GDM1 (cell line): ENCODE measurements at places on chromosomes 4 and X.

- no peak for DNase-seq
These were observed 31.9 kb downstream of the NSG1 start for GRCh38 chr4:4418676-4419390.

- DNase-seq, result no peak
These were observed 760 bp downstream of the TRMT2B start for GRCh38 chrX:101051153-101051548.

- peak; percentile 41 for DNase-seq
These were observed 52.5 kb downstream of the JADE1 start for GRCh38 chr4:128861856-128862518.

- DNase-seq, result no peak
These were observed 706.4 kb downstream of the SMARCA1 start for GRCh38 chrX:128816919-128817318.

- DNase-seq, result no peak
These were observed 20.4 kb upstream of the NPY2R start for GRCh38 chr4:155187989-155188388.

DNA sequence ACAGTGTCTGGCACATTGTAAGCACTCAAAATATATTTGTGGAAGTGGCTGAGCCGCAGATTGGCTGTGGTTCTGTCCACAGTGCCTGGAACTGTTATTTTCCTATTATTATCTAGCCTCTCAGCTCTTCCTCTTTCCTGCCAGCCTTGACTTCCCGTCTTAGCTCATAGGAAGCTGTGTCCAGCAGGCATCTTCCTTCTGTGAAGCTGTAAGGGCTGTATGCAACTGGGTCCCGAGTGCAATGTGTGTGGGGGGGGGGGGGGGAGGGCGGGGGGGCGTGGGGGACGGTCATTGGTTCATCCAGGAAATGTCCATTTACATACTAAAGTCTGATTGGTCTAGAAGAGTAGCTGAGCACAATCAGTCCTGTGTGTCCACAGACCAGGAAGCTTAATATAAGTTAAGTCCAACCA lies 210.7 kb downstream of the PDGFRA start:
- peak; percentile 82 for DNase-seq

- DNase-seq, result no peak
These were observed 203.2 kb downstream of the DHX15 start for GRCh38 chr4:24380957-24381665.

- no peak for DNase-seq
These were observed 35.3 kb downstream of the RBPJ start for GRCh38 chr4:26356081-26356501.

- DNase-seq, result no peak
These were observed 73.3 kb downstream of the MANBA start for GRCh38 chr4:102687373-102687981.

DNA sequence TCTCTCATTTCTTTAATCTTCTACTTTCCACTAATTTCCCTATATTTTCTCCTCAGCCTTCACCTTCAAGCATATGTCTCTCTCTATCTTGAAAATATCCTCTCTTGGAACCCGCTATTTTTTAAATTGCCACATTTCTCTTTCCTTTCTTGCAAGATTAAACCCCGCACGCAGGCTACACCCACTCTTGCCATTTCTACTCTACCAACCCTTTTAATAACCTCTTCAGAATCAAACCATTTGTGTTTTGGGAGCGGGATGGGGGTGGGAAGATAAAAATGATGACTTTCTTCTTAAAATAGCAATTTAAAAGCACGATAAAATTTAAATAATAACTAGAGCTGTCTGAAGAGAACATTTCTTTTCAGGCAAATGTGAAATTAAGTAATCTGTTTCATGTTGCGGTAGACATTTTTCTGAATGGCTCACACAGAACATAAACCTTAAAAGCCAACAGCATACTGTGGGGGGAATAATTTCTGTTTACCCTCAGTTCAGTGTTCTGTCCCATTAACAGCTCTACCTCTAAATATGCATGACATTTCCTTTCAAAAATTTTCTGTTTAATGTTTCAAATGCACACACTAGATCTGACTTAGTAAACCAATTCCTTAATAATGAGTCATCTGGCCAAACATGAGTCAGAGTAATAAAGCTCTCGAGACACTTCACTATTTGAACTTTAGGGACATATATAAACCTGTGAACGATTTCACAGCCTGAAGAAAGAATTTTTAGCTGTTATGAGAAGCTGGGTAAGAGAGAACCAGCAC lies 20.5 kb downstream of the ARSJ start:
- no peak for DNase-seq

DNA sequence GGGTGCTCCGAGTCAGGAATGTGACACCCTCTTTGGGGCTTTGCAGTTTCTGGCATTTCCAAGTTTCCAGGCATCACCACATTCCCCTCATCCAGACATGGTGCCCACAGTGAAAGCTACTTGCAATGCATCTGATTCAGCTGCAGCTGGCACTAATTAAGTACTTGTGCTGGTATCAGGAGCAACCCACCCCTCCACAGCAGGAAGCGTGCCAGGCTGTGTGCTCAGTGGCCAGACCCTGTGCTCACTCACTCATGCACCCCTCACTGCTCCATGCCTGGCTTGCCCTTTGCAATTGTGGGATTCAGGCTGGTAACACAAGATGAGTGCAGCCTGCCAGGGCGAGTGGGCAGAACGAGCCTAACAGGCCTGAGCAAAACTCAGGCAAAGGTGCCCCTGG lies 271.2 kb downstream of the EPHA5 start:
- DNase-seq, result no peak

DNA sequence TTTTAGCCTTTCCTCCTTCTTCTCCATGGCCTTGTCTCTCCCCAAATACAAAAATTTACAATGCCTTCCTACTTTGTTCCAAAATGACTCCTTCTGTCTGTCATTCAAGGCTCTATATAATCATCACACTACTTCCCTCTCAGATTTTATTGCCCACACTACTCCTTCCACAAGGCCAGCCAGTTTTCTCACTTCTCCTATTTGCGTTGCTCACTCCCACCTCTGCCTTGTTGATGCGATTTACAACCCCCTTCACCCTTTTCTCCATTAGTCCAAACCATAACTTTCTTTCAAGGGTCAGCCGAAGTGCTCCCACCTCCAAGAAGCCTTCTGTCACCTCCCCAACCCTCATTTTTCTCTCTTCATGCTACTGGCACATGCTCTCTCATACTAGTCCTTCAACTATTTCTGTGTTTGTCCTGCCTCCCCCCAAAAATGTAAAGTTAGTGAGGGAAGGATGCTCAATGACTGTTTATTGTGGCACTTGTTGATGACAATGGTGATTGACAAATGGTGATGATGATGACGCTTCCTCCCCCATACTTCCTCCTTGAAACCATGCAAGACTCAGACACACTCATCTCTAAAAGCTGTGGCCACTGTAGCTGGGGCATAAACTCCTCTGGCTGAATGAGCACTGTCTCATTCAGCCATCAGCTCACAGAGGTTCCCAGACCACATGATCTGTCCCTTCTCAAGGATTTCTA lies 2.7 kb upstream of the XKRX start:
- no peak for DNase-seq

- DNase-seq, result no peak
These were observed 1153.0 kb upstream of the INTU start for GRCh38 chr4:126479709-126480108.

DNA sequence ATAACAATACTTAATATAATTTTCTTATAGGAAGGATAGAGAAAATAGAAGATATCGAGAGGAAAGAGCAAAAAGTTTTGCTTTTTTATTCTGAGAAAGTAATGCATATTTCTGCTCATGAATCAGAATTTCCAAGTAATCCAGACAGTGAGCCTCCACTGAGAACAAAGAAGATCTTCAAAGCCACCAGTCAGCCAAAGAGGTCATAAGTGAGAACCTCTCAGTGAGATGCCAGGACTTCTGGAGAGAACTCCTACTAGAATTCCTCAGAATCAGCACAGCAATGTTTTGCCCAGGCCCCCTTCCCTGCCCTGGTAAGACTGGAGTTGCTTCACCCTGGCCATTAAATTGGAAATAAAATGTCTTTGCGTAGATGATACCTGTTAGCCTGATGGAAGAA lies 254.4 kb upstream of the FAT4 start:
- no peak for DNase-seq

GRCh38 chrX:37641859-37642258 lies 43.7 kb upstream of the XK start:
- no peak for DNase-seq

DNA sequence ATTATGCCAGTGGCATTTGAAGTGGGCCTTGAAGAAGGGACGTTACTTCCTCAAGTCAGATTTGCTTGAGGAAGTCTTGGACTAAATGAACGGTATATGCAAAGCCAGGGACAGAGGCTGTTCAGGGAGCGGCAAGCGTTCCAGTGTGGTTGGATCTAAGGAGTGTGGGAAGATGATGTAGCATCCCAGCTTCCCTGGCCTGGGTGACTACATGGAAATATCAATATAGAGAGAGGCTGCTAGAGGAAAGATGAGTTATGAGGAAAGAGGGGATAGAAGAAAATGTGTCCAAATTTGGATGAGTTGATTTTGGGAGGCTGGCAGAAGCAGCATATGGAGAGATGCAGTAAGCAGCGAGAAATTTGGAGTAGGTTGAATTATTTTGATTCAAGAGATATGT lies 432.5 kb upstream of the TENM3 start:
- no peak for DNase-seq

- no peak for DNase-seq
These were observed 658 bp downstream of the ATP6AP2 start for GRCh38 chrX:40581336-40581920.

DNA sequence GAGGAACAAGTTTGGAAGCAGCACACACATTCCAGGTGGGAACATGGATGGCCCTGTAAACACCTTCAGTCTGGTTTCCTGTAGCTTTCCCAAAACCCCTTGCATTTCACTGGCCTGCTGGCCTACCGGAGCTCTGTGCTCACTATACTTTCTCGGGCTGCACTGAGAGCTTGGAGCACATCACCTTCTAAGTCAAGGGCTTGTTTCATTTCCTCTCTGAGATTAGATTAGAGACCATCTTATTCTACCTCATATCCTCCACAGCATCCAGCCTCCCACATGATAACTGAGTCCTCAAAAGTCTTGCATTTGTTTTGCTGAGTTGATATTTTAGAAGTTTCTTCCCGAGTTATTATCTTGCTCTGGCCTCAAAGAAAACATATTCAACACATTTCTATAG lies 147.7 kb downstream of the RASL11B start:
- no peak for DNase-seq

- DNase-seq, result no peak
These were observed 200.6 kb upstream of the RBPJ start for GRCh38 chr4:26120098-26120825.

DNA sequence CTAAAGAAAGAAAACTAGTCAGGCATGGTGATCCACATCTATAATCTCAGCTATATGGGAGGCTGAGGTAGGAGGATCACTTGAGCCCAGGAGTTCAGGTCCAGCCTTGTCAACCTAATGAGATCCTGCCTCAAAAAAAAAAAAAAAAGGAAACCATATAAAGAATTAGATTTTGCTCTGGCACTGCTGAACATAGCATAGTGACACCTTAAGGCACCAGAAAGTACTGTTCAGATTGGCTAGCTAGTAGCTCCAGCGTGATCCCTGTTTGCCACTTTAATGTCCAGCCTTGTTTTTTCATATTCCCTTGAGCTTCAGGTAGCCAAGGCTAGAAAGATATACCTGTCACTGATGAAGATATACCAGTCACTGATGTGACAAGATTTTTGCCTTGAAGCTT lies 34.1 kb downstream of the EXOC1 start:
- DNase-seq, result no peak
